ENCODE measurements at places on chromosomes 2 and 18.

GRCh38 chr2:14189929-14190328 lies 442.6 kb upstream of the LRATD1 start:
- no peak for DNase-seq

DNA sequence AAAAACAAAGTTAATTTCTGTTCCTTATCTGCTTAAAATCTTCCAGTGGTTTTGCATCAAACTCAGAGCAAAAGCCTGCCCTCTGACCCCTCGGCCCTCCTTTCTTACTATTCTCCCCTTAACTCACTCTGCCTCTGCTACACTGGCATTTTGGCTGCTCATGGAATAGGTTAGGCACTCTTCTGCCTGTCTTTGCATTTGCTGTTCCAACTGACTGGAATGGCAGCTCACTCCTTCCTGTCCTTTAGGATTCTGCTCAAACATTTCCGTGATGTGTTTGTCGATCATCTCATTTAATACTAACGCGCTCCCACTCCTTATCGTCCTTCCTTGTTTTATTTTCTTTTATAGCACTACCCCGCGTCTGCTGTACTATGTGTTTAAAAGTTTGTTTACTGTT lies 815 bp downstream of the CEBPZ start:
- DNase-seq: no peak

DNA sequence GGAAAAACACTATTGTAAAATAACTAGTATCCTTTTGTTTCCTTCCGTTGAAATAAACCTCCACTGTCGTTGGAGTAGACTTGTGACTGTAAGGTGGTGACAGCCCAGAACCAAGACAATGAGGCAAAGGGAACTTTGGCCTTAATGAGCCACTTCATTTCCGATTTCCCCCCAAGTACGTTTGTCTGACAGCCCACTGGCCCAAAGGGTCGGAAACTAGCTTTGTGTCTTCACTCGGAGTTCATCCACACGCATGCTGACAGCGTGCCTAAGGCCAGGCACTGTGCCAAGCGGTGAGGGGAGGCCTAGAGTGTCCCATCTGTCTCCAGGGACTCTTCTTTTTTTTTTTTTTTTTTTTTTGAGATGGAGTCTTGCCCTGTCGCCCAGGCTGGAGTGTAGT lies 21.0 kb downstream of the HJURP start:
- no peak for DNase-seq

DNA sequence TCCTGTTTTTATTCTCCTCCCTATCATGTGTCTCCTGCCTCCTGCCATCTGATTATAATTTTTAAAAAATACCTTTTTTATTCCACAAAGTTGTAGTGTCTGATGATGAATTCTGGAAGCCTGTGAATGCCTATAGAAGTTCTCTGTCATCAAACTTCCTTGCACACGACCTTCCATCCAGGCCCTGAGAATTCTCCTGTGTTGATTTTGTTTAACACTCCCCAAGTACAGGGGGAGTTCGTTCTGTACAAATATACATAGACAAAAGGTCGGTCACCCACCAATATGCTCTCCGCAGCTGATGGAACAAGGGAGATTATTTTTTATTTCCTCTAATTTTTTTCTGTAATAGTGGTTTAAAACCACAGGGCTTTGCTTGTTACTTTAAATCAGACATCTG lies 232.5 kb downstream of the PIEZO2 start:
- no peak for DNase-seq

DNA sequence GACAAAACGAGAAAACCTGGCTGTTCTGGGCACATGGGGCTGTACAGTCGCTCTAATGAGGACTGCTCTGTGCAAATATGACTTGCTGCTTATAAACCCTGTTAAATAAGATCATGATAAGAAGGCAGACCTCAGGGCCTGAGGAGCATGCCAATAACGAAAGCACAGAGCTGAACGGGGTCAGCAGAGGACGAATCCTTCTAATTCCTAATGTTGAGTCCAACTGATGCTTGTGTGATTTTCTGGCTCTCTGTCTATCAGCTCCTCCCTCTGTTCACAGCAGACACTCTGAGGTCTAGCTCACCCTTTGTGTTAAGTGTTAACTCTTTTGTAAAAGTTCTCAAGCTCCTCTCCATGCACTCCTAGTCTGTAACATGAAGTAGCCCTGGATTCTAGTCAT lies 167.2 kb upstream of the REV1 start:
- no peak for DNase-seq

- DNase-seq: no peak
These were observed 7.4 kb downstream of the IL1R2 start for GRCh38 chr2:101998896-101999789.

- DNase-seq: no peak
These were observed 26.1 kb upstream of the ALKAL2 start for GRCh38 chr2:313991-314390.

DNA sequence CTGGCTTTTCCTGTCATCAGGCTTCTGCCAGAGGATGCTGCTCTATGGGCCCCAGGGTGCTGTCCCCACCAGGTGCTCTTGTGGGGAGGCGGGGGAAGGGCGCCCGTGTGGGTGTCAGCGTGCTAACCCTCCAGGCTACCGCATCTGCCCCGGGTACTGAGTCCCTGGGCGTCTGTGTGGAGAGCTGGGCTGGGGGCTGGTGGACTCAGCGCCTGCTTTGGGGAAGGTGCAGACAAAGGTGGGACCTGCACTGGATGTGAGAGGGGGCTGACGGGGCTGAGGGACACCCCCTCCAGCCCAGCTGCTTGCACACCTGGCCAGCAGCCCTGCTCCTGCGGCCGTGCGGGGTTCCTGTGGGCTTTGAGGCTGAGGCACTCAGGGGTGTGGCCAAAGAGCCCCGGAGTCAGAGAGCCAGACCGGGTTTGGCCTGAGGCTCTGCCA lies 120.7 kb upstream of the PXDN start:
- DNase-seq: no peak

DNA sequence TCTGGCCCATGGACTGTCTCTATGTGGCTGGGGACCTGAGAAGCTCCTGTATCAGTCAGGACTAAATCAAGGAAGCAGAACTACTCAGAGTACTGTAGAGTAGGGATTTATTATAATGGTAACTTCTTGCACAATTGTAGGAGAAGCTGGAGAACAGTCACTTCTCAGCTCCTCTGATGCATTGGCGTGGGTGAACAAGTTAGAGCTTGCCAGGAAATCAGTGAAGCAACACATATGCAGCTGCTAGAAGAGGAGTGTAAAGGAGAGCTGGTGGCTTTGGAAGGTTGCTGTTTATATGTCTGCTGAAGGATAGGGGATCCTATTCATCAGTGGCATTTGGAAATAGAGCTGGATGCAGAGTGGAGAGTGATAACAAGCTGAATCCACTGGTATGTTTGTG lies 215.5 kb upstream of the CWC22 start:
- DNase-seq: no peak

GRCh38 chr2:235897992-235898391 lies 270.2 kb downstream of the GBX2 start:
- no peak for DNase-seq

DNA sequence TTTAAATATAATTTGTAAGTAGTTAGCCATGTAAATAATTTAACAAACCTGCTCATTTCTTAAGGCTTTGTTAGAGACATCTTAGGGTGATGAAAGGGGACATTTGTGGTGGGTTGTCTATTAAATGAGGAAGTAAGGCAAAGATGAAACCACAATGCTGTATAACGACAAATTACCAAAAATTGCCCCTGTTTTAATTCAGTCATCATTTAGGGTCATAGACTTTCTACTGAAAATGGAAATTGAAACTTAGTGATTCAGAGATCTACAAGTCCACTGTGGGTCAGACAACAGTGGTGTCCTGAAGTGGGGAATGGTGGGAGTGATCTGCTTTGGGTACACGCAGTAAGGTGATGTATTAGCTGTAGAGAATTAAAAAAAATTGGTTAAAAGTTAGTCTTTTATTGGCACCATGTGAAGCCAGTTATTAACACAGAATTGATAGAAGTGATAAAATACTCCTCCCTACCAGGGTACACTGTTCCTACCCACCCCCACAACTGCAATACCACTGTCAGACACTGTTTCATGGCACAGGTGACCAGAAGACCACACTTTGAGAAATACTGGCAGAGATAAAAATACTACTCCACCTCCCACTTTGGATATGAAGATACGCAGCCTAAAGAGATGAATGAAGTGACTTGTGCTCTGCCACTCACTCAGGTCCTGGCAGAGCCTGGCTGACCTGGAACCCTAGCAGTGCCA lies 13.4 kb downstream of the CERS6 start:
- no peak for DNase-seq

DNA sequence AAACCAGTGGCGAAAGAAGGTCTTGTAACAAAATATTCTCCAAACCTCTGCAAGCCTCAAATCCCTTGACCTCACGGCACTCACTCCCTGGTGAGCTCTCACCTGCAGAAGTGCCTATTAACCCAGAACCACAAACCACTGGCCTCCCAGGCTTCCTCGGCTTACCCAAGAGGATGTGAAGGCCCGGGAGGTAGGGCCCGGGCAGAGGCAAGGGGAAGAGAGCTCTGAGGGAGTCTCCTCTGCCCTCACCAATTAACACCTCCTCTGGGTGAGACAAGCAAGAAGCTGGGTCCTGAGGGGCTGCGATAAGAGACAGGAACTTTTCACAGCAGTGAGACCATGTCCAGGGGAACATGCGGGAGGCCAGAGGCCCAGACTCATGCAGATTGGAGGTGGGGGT lies 53.7 kb downstream of the EMX1 start:
- DNase-seq: no peak

Measured in activated CD8-positive, alpha-beta memory T cell treated with anti-CD3 and anti-CD28 coated beads for 1 hour (primary cell).